ENCODE measurements at places on chromosomes 16 and 17.

DNA sequence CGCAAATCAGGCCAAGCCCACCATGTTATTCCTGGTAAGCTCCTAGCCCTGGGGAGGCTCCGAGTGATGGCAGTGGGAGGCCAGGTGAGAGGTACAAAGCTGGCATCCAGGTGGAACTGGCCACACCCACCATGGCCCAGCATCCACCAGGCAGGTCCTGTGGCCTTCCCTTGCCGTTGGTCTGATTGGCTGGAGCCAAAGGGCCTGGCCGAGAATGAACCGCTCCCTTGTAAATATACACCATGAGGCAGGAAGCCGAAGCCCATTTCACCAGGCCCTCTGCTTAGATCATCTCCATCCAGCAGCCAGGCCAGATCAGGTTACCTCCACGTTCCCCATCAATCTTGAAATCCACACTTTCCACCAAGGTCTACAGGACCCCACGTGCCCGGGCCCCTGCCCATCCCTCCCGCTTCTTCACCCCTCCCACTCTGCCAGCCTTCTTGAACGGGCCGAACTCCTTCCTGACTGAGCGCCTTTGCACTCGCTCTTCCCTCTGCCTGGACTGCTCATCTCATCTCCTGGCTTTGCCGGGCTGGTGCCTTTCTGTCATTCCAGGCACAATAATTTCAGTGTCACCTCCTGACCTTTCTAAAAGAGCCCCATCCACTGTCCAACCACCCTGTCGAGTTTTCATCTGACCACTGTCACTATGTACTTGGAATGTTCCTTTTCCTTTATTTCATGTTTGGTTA lies 5.8 kb downstream of the SOCS1 start:
- DNase-seq = no peak

DNA sequence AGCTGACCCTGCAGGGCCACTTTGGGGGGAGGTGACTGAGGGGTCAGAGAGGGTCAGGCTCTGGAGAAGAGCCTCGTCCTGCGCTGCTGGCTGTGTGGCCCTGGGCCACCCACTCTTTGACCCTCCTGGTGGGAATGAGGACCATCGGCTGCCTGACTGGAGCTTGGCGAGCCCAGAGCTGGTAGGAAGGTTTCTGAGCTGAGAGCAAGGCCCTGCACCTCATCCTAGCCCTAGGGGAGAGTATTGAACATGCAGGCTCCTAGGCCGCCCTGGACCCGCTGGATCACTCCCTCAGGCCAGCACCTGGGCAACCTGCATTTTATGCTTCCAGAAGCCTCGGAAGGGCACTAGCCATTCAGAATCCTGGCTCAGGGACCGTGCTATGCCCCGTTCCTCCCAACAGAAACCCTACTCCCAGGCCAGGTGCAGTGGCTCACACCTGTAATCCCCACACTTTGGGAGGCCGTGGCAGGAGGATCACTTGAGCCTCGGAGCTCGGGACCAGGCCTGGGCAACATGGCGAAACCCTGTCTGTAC lies 14.5 kb downstream of the MAP2K3 start:
- DNase-seq = no peak

GRCh38 chr17:65633988-65634387 lies 72.5 kb upstream of the AXIN2 start:
- DNase-seq = no peak

- DNase-seq = no peak
These were observed 70.5 kb upstream of the CDH5 start for GRCh38 chr16:66295761-66296546.

- no peak for DNase-seq
These were observed 67.5 kb downstream of the SHISA6 start for GRCh38 chr17:11308531-11308930.

- no peak for DNase-seq
These were observed 468.7 kb upstream of the C16orf82 start for GRCh38 chr16:26598061-26598460.

- DNase-seq = no peak
These were observed 27.9 kb upstream of the OR4D1 start for GRCh38 chr17:58120195-58120822.

GRCh38 chr17:61444831-61445230 lies 7.4 kb upstream of the TBX4 start:
- no peak for DNase-seq

DNA sequence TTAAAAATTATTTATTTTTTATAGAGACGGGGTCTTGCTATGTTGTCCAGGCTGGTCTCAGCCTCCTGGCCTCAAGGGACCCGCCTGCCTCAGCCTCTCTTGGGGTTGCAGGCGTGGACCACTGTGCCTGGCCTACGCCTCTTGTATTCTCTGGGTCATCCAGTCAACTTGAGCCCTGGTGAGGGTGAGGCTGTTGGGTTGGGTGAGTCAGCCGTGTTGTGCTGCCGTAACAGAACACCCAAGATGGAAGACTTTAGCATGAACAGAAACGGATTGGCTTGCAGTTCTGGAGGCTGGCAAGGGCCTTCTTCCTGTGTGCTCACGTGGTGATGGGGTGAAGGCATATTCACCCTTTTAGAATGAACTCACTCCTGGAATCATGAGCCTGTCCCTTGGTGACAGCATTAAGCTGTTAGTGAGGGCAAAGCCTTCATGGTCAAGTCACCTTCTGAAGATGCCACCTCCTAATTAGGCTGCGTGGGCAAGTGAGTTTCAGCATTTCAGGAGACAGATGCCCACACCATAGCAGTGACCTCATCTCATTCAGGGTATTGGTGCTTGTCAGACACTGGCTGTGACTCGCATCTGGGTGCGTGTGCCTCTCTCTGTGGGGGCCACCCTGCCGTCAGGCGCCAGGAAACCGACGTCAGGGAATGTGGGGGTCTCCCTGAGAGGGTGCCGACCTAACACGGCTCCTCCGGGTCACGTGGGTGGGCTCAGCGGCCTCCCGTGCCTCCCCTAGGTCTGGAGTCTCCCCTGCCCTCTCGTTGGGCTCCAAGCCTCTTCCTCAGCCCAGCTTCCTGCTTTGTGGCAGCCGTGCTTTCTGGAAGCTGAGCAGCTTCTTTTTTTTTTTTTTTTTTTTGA lies 49.8 kb downstream of the WDR45B start:
- DNase-seq = no peak

GRCh38 chr16:53022374-53022773 lies 30.3 kb downstream of the CHD9NB start:
- no peak for DNase-seq

DNA sequence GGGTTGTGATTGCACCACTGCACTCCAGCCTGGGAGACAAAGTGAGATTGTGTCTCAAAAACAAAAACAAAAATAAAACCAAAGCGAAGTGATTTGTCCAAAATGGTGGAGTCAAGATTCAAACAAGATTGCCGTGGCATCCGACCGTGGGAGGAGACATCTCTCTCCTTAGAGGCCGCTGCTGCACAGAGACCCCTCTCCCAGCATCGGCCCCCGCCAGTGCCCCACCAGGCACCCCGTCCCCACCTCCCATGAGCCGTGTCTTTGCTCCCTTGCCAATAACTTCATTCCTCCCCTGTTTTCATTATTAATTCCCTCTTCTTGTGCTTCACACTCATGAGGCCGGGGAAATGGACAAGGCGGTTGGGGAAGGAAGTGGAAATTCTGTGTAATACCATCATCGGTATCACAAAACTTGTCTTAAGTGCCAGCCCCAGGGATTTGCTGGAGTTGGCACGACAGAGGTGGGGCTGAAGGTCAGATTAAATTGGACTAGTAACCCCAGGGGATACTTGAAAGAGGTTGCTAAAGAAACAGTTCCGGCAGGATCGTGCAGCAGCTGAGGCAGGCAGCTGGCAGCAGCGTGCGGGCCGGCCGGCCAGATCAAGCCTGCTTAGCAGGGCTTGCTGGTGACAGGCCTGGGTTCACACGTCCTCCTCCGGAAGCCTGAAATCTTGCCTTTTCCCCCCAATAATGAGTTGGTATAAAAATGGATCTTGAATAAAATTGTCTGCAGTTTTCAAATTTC lies 66.8 kb downstream of the RTN4RL1 start:
- DNase-seq = no peak

DNA sequence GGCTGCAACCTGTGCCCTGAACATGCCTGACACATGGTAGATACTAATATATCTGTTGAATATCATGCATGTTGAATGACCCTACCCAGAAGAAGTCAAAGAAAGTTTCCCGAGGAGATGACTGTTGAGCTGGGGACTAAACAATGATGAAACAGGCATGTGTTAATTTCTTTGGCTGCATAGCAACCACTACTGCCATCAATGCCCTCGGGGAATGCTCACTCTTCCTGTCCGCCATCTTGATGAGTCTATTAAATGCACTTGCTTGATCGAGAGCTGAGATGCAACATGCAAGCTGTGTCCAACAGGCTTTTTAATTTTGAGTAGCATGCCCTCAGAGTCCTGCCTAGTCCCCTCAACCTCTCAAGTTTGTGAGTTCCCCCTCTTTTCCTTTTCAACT lies 31.3 kb downstream of the GRIN2A start:
- no peak for DNase-seq

GRCh38 chr16:53768593-53768992 lies 64.6 kb downstream of the FTO start:
- DNase-seq = no peak

GRCh38 chr17:66971264-66971663 lies 6.8 kb downstream of the CACNG4 start:
- no peak for DNase-seq

DNA sequence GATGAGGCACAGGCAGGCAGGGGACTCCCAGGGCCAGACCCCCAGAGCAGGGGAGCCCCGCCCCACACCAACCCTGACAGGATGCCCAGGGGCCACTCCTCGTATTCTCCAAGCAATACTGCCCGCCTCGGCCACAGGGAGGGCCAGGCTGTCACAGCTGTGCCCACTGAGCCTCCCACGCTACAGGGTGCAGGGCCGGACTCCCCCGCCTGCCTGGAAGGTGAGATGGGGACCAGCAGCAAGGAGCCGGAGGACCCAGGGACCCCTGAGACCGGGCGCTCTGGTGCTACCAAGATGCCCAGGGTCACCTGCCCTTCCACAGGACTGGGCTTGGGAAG lies 18.8 kb upstream of the ZFPM1 start:
- no peak for DNase-seq

GRCh38 chr16:1425616-1426370 lies 5.1 kb upstream of the PERCC1 start:
- DNase-seq = no peak

- DNase-seq = no peak
These were observed 38.9 kb downstream of the LMF1 start for GRCh38 chr16:931626-932500.

DNA sequence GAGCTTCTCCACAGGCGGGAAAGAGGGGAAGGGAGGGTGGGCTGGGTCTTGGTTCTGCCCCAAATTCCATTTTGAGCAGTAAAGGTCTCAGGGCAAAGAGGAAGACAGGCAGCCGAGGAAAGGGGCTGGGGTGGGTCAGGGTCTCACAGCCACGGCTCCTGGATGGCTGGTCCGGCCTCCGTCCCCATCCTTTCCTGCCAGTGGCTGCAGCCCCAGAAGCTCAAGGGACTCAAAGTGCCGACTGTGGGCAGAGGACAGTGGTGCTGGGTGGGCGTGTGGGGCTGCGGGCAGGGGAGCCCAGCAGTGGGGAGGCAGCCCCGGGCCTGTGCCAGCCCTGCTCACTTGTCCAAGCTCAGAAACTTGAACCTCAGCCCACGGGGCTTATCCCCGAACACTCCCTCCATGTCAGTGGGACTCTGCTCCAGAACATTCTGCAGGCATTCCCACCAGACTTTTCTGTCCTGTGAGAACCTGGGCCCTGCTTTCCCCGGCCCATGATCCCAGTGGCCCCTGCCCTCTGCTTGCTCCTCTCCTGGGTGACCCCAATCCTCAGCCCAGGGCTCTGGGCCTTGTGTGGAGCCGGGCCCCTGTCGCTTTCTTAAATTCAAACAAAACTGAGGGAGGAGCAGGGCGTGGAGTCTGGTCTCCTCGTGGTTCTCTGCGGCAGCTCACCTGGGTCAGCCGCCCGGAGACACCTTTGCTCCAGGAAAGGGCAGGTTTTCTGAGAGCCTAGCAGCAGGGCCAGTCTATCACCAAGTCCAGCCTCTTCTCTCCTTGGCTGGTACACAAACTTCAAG lies 117.8 kb upstream of the METRNL start:
- DNase-seq = no peak

DNA sequence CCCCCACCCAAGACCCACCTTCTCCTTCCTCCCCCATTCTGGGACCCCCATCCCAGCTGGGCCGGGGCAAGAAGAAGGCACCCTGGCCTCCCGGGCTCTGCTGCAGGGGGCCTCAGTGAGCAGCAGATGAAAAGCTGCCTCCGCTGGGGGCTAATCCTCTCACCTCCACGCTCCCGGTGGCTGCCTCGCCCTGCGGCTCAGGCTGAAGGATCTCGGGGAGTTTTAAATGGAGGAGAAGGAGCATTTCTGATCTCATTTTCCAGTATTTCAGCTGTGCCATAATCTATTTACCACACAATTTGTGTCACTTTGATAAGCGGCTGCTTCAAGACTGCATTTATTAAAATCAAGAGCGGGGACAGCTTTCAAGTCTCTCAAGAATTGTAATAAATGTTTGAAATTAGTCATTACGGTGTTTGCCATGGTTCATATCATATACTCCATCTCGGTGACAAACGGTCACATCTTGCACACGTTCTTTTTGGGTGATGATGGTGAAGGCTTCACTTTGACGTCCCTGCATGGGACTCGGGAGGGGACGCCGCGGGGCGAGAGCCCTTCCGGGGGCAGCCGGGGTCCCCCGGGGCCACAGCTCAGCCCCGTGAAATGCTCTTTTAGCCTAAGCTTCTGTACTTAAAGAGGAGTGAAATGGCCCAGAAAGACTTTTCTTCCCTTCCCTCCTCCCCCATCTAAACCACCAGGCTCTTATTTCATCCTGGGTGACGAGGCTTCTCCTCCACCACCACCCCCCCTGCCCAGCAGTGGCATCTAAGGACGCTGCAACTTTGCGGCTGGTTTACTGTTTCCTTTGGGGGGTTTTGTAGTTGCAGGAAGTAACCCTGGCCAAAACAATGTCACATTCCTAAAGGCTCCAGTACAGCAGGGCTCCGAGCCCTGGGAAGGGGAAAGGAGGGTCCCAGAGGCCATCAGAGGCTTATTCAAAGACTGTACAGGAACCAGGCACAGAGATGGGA lies 313.1 kb upstream of the TNRC6C start:
- DNase-seq = no peak

GRCh38 chr17:47841488-47842291 lies 617 bp upstream of the SCRN2 start:
- no peak for DNase-seq

- DNase-seq = no peak
These were observed 45.9 kb upstream of the GNAO1 start for GRCh38 chr16:56145369-56145768.

- peak; percentile 97 for DNase-seq
These were observed 8.3 kb downstream of the MRPL28 start for GRCh38 chr16:361872-362701.

DNA sequence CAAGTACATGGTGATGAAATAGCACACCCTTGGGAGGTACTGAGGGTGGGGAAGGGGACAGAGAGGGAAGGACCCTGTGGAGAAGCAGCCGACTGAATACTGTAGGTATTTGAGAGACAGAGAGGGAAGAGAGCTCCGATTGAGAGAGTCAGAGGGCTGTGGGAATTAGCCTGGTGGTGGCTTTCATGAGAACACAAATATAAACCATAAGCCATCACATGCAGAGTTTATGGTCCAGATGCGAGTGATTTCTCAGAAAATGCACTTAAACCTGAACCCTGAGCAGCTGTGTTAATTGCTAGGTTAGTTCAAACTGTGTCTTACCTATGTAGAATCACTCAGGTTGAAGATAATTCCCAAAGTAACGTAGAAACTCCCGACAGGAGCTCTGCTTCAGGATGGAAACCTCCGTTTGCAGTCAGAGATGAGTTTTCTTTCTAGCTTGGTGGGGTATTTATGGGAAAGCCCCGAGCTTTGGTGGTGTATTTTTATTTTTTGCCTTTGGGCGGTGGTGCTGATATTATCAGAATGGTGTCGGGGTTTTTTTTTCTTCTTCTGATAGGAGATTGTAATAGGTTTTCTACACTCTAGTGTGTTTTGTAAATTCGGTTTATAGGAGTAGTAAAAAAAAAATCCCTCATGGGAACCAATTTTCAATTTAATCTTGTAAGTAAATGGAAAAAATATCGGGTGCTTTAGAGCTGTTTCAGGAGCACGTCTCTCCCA lies 184.9 kb upstream of the CACNG5 start:
- DNase-seq = no peak
